ENCODE measurements at places on chromosomes 3 and 15. TPM values are rescaled to one million over a fixed set of nuclear protein-coding genes. Genes with fewer than 3 reads are reported as not detected.

Gene IGSF11
- polyA plus RNA-seq = 0.95 TPM

Gene CD86
- polyA plus RNA-seq = 0.39 TPM

Gene NR2F2
- polyA plus RNA-seq = 5.0 TPM

Gene SH3GL3
- 3.3 TPM for polyA plus RNA-seq

Gene C3orf49
- polyA plus RNA-seq = not detected

Gene WDR76
- polyA plus RNA-seq = 5.0 TPM

Gene BBX
- polyA plus RNA-seq = 4.7 TPM

Gene DHX30
- 32.7 TPM for polyA plus RNA-seq

Gene TMC3
- not detected for polyA plus RNA-seq

Gene NOX5
- polyA plus RNA-seq = 0.29 TPM

Gene IGF1R
- polyA plus RNA-seq = 4.4 TPM

Gene CAPN3
- polyA plus RNA-seq = 25.8 TPM

Gene STRIT1
- polyA plus RNA-seq = 0.14 TPM

Gene OXSM
- 10.8 TPM for polyA plus RNA-seq

Gene LNP1
- 0.35 TPM for polyA plus RNA-seq

Gene CEP19
- polyA plus RNA-seq = 0.82 TPM

Gene SCN5A
- 0.05 TPM for polyA plus RNA-seq

Gene FAH
- polyA plus RNA-seq = 15.9 TPM

Gene SCG3
- 0.12 TPM for polyA plus RNA-seq

Gene ERC2
- polyA plus RNA-seq = 0.18 TPM

Gene ANKRD34C
- not detected for polyA plus RNA-seq

Gene TP63
- 57.2 TPM for polyA plus RNA-seq

Gene CSNK1G1
- 3.8 TPM for polyA plus RNA-seq

Gene TOMM70
- polyA plus RNA-seq = 11.5 TPM

Gene ANKRD63
- not detected for polyA plus RNA-seq

Gene DNAH12
- polyA plus RNA-seq = 0.24 TPM

Gene NMNAT3
- 2.1 TPM for polyA plus RNA-seq

Gene GALNT15
- 7.9 TPM for polyA plus RNA-seq

Gene SAXO2
- 2.3 TPM for polyA plus RNA-seq

Gene DPPA2
- not detected for polyA plus RNA-seq

Gene SEMA3G
- 1.3 TPM for polyA plus RNA-seq

Gene GOLGA6D
- not detected for polyA plus RNA-seq

Gene KBTBD12
- polyA plus RNA-seq = 0.06 TPM

Gene FAM107A
- polyA plus RNA-seq = 7.2 TPM

Gene GOLGA6L6
- not detected for polyA plus RNA-seq

Gene TM4SF1
- polyA plus RNA-seq = 172 TPM

Data from esophagus (tissue), 2 donors.